ENCODE measurements at places on chromosomes 1 and 21.

DNA sequence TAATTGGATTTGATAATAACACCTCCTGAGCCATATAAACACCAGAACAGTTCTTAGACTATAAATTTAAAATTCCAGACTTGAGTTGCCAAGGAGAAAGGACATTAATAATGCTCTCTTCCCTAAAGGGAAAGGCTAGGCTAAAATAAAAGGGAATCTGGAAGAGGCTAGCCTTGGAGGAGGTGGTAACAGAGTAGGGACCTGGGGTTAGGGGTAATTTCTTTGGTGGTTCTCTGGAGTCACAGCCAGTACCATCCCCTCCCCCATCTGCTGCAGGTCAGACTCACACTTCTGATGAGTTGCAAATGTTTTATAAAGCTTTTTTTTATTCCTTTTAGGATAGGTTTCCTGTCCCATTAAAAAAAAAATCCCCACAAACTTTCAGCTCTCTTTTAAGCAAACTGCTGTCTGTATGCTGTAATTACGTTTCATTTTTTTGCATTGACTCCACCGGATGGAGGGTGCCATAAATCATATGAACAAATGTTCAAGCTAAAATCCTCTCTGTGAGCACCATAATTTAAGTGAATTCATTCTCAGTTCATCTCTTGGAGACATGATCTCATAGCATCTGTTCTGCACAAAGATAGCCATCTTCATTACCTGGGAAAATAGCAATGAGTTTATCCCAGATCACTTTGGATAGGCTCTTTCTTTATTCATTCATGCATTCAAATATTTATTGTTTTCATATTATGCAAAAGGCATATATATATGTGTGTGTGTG, 379.6 kb downstream of the TTLL7 start:
- no peak for DNase-seq

- no peak for DNase-seq
These were observed 9.5 kb upstream of the IL24 start for GRCh38 chr1:206887701-206888100.

GRCh38 chr1:201332021-201332420, 45.5 kb downstream of the TNNT2 start:
- no peak for DNase-seq

DNA sequence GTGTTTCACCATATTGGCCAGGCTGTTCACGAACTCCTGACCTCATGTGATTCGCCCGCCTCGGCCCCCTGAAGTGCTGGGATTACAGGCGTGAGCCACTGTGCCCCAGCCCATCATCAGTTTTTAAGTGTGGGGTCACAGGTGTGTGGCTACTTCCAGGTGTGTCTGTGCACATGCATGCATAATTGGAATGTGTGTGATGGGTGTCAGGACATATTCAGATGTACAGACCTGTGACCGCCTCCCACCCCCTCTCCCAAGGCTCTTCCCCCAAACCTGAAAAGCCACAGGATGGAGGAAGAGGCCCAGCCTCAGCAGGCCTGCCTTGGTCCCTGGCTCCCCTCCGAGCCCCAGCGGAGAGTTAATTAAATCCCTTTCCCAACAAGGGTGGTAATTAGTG, 37.3 kb upstream of the CSF3R start:
- DNase-seq = no peak

DNA sequence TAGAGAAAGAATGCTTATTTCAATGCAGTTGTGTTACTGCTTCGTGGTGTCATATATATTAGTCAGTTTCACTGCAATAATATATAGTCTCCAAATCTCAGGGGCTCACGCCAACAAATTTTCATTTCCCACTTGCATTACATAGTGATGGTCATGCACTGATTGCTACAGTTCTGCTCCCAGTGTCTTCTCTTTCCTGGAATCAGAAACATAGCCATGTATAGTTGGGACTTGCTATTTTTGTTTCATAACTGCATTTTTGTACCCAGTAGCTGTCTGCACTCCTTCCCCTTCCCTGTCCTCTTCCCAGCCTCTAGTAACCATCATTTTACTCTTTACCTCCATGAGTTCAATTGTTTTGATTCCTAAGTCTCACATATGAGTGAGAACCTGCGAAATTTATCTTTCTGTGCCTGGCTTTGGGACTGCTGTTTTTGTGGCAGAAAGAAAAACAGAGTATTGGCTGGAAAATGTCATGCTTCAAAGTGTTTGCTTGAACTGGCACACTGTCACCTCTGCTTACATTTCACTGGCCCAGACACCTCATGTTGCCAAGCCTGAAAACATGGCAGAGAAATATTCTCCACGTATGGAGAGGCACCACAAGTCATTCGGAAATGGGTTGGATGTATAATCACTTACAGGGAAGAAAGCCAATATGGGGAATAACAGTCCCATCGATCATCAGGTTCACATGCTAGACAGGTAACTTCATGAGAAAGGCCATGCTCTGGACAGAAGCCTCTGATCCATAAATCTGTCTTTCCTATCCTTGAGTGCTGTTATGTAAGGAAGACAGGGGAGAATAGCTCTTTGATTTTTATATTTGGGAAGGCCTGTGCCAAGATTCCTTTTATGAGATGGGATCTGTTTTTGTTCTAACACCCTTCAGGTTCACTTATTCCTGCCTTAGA, 60.4 kb upstream of the BACH1 start:
- DNase-seq = no peak

DNA sequence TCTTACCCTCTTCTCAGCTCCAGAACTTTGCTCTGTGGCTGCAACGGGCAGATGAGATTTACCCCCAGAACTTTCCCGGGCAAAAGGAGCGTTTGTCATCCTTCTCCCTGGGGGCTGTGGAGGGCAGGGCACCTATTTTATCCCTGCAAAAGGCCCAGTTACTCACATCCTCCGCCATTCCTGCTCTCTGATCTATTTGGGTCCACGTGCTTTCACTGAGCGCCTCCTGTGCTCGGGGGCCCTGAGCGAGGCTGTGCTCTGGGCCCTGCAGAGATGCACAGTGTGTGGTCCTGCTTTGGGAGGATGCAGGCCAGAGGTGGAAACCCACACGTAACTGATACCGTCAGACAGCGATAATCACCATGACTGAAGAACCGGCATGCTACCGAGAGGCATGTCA, 2.4 kb upstream of the CSMD2 start:
- no peak for DNase-seq

GRCh38 chr1:219940707-219941106, 12.3 kb upstream of the SLC30A10 start:
- DNase-seq = no peak

GRCh38 chr1:44547837-44548236, 126.4 kb downstream of the TMEM53 start:
- no peak for DNase-seq

DNA sequence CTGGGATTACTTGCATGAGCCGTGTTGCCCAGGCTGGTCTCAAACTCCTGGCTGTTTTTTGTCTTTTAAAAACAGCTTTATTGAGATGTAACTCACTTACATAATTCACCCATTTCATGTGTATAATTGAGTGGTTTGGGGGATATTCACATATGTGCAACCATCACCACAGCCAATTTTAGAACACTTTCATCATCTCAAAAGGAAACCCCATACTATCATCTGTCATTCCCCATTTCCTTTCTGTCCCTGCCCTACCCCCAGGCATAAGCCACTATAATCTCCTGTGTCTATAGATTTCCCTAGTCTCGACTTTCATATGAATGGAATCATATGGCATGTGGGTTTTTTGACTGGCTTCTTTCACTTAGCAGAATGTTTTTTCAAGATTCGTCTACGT, 43.3 kb downstream of the GPR137B start:
- DNase-seq = no peak

- DNase-seq = no peak
These were observed 1.8 kb upstream of the HSPG2 start for GRCh38 chr1:21938732-21939538.

GRCh38 chr1:172647110-172647564, 11.8 kb upstream of the FASLG start:
- no peak for DNase-seq

GRCh38 chr21:31331231-31331630, 12.8 kb downstream of the TIAM1 start:
- DNase-seq = no peak

- no peak for DNase-seq
These were observed 47.5 kb upstream of the TDRD10 start for GRCh38 chr1:154454386-154455120.

DNA sequence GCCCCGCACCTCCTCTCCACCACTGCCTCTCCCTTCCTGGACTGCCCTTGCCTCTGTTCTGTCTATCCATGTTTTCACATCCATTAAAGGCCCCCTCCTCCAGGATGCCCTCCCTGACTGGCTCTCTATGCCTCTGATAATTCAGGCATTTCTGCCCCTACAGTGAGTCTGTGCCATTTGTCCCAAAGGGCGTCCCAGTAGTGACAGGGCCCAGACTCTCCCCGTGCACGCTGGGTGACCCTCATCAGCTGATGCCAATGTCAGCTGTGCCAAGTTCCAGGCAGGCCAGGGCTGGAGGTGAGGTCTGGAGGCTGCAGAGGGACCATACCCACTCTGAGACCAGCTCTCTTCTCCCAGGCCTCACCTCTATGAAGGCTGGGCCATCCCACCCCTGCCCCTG, 3.2 kb upstream of the PLEKHG5 start:
- DNase-seq = no peak

DNA sequence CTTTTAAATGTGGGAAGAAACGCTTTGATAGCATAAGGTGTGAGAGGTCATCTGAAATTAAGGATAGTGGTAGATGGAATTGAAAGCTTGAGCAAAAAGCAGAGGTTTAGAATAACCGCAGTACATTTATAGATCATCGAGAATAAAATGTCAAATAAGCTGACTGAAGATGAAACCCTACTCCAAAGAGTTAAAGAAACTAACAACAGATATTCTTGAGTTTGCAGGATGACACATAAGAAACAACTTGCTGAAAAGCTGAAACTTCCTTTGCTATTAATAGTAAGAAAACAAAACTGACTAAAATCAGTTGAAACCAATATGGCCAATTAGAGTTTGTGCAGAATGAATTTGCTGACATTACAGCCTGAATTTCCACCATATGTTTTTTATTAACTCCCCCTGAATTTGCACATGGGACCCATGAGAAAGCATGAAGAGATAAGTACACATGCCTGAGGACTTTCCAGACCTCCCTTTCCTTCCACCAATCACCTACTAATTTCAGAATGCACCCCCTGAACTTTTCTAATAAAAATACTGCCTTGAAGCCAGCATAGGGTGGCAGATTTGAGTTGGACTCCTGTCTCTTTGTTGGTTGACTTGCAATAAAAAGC, 1.7 kb upstream of the C1orf185 start:
- DNase-seq = no peak

- no peak for DNase-seq
These were observed 330.6 kb downstream of the RPS6KC1 start for GRCh38 chr1:213381572-213382084.

GRCh38 chr1:209576392-209577197, 6.9 kb upstream of the CAMK1G start:
- DNase-seq = peak; percentile 33

DNA sequence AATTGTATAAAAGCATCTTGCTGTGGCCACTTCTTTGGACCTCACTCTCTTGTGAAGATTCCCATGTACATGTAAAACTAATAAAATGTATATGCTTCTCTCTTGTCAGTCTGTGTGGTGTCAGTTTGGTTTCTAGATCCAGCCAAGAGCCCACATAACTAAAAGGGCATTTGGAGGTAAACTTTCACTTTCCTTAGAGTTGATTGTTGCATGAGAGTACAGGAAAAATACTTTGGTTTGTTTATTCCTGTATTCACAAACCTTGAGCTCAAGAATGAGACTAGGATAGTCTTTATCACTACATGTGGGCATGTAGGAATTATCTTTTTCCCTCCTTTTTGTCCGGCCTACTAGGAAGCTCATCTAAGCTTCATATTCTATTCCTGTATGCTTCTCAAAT, 50.9 kb downstream of the KCTD3 start:
- DNase-seq = no peak

DNA sequence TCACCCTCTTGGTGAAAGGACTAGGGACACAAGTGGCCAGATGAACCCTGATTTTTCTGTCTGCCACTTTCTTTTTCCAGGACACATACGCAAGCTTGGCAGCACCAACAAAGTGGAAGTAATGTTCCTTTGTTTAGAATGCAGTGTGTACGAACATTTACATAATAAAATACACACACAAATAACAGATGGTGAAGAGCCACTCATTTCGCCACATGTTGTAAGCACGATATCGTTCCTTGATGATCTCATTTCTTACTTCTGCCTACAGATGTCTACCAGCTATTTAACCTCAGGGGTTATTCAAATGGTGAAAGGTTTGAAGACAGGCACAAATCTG, 670.2 kb upstream of the CXADR start:
- DNase-seq = no peak

GRCh38 chr1:38932571-38932970, 9.1 kb downstream of the RHBDL2 start:
- no peak for DNase-seq

GRCh38 chr1:219171192-219171935, 2.3 kb upstream of the LYPLAL1 start:
- DNase-seq = no peak

DNA sequence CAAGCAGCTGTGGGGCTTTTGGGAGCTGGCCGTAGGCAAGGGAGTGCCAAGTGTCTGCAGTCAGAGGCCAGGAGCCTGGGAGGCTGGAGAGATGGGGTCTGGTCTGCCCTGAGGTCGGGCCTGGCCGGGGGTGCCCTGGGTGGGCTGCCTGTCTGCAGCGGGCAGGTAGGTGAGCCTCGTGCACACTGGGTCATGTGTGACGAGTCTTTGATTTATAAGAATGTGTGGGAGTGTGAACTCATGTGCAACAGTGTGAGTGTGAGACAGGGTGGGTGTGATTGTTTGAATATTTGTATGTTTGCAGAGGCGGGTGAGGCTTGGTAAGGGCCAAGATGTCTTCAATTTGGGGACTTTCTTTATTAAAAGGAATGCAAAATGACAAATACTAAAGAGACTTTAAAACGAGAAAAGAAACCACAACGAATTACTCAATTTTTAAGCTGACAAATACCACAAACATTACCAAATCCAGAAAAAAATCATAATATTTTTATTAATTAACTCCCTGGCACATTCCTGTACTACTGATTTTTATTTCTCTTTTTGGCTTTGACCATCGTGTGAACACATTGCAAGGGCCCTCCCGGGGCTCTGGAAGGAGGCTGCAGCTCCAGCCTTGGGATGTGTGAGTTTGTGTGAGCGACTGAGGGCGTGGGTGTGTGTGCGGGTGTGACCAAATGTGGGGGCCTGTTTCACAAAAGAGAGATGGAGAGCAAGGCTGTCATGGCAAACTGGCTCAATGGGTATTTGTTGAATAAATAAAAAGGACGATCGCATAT, 110.3 kb upstream of the WNT4 start:
- no peak for DNase-seq

DNA sequence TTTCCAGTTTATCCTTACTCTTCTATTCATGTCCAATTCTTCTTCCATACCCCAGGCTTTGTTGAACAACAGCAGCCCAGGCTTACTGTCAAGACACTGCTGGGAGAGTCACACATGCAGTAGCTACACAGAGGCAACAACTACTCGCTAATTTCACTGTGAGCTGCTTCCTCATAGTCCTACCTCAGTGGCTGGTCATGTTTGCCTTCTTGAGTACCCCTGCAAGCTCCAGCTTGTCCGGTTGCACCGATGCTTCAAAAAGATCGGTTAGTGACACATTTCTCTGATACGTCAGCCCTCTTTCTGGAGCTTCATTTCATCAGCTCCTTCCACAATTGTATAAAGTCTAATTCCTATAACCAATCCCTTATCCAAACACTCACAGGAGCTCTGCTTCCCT, 246.7 kb upstream of the NFIA start:
- no peak for DNase-seq
